ENCODE measurements at places on chromosomes 4 and X.

- DNase-seq: no peak
Measured at GRCh38 chrX:67582436-67582835, 38.6 kb downstream of the AR start.

DNA sequence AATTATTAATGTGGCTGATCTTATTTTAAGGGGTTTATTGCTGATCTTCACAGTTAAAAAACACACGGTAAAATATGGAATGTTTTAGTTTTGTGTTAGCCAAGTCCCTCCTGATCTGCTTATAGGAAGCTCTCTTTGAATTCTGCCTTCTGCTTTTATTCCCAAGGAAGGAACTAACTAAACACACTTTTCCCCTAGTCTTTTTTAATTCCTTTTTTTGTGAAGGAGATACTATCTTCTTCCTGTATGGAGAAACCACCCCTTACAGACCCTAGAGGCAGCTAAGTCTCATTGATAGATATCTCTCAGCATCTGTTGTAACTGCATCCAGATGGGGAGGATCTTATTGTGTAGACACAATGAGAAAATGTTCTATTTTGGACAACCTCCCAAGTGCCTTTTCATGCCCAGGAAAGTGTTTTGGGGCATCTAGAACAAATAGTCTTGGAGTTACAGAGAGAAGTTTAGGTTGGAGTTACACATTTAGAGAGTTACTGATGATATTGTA, 64.4 kb downstream of the AFF1 start:
- no peak for DNase-seq

DNA sequence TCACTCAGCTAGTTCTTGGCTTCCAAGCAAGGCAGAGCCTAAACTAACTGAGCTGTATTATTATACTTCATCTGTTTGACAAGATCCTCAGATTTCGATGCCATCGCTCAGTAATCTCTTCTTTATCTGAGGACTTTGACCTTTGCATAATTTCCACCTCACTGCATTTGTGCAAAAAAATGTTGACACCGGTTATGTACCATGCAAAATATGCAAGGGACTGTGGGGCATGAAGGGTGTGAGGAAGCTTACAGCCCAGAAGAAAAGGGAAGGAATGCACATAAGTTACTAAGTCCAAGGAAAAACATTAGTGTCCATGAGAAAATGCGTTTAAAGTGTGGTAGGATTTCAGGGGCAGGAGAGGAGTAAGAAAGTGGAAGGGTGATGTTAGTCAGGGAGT, 295.4 kb downstream of the PACRGL start:
- no peak for DNase-seq

GRCh38 chr4:16606691-16607090, 291.8 kb downstream of the LDB2 start:
- no peak for DNase-seq

GRCh38 chr4:147108409-147108808, 162.7 kb upstream of the TTC29 start:
- no peak for DNase-seq

GRCh38 chr4:162911349-162911748, 255.3 kb downstream of the NAF1 start:
- no peak for DNase-seq

GRCh38 chrX:68090266-68090665, 343.0 kb downstream of the OPHN1 start:
- DNase-seq: no peak

- DNase-seq: no peak
Measured at GRCh38 chr4:39942507-39942906, 35.2 kb downstream of the PDS5A start.

- DNase-seq: no peak
Measured at GRCh38 chr4:182576601-182577289, 333.5 kb downstream of the TENM3 start.

GRCh38 chr4:169417629-169418282, 147.0 kb upstream of the SH3RF1 start:
- DNase-seq: no peak

DNA sequence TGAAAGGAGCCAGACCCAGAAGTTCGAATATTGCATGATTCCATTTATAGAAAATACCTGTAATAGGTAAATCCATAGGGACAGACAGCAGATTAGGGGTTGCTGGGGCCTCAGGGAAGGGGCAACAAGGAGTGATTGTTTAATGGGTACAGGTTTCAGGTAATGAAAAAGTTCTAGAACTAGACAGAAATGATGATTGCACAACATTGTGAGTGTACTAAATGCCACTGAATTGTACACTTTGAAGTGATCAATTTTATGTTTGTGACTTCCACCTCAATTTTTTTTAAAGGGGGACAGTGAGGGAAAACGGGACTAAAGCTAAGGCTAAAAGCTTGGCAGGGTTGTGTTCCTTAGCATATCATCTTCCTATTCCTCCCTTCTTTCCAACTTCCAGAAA, 23.5 kb downstream of the ZBTB33 start:
- no peak for DNase-seq

- no peak for DNase-seq
Measured at GRCh38 chr4:130043732-130044160, 947.8 kb downstream of the C4orf33 start.

DNA sequence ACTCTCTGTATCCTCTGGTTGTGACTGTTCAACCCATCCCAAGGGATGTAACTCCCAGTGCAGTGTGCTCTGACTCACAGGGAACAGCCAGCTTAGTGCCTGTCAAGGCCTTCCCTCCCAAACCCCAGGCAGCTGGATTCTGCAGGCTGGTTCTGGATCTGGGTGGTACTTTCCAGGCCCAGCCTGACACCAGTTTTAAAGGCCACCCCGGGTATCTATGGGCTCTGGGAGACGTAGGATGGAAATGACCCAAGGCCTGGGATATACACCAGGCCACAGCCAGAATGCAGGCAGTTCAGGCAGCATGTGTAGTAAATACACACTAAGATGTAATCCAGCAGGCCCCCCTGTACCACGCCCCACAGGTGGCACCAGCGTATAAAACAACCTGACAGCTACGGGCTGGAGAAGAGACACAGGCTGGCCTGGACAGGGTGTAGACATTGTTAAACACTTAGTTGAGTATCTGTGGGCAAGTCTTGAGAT, 64.2 kb downstream of the SPINK2 start:
- DNase-seq: peak; percentile 6

DNA sequence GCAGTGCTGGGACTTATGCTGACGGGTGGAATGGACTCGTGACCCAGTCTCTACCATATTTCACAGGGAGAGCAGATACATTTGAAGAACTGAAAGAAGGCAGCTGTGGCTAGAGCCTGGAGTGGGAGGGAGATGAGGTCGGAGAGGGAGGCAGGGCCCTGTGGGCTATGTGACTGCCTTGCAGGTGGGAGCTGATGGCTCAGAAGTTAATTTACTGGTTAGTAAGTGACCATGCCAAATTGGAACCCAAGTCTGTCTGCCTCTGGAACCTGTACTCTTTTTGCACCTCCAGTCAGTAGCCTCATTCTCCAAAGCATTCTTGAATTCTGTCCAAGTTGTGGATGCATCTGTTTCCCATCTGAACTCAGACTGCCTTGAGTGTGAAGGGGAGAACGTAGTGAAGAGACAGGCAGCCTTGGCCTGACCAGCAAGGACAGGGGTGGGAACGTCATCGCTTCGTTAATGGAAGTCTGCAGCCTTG, 92.3 kb downstream of the REPS2 start:
- no peak for DNase-seq

DNA sequence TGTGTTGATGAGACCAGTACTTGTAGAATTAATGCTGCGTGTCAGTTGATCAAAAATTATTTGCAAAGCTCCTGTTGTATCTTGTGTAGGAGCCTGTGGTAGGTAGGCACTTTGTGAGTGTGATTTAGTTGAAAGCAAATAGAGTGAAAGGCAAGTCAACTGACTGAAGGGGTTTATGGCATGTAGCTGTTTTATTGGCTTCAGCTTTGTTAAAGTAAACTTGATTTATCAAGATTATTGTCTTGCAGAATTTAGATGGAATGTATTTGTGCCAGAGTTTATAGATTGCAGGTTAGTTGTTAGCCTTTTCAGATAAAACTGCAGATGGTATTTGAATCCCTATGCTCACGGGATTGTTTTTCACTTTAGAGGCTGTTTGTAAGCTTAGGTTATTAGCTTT, 128.0 kb downstream of the FRAS1 start:
- no peak for DNase-seq

DNA sequence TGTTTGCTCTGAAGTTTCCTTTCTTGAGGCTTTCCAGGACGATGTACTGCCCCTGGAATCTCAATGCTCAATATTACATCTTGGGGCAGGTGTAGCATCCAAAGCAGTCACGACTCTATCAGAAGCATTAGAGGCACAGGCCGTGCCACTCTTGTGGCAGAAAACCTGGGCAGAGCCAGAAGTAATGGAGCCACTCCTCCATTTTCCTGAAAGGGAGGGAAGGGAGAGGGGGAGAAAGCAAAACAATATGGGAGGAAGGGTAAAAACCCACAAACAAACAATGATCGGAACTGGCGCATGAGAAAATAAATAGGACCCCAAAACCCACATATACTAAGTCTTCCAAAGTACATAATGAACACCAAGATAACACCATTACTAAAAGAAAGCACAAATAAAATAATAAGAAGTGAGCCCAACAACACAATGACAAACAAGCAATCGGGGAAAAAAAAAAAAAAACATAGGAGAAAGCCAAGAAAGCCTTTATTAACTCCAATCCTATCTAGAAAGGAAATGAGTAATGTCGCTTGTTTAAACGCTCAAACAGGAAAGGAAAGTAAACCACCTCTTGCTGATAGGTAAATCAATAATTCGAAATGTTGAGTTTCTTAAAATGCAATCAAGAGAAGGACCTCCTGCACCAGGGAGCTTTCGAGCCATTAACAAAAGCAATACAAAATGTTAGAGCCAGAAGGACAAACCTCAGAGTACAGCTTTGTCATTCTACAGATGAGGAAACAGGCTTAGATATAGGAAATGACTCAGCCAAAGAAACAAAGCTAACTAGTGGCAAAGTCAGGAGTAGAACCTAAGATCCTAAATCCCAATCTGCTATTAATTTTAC, 117.4 kb downstream of the ATRX start:
- DNase-seq: no peak

DNA sequence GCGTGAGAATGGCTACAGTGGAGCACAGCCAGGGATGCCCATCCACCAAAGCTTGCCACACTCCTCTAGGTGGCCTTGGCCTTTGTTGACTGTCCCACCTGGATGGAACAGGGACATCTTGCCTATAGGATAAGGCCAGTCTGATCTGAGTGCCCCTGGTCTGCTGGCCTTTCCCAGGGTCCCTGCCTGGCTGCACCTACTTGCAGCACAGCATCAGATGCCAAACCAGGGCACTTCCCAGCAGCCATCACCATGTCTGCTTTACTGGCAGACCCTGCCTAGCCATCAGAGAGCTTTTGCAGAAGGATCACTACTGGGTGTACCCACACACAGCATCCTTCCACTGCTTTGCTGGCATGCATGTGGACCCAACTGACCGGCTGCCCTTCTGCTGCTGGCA, 143.2 kb downstream of the GABRA3 start:
- DNase-seq: no peak

DNA sequence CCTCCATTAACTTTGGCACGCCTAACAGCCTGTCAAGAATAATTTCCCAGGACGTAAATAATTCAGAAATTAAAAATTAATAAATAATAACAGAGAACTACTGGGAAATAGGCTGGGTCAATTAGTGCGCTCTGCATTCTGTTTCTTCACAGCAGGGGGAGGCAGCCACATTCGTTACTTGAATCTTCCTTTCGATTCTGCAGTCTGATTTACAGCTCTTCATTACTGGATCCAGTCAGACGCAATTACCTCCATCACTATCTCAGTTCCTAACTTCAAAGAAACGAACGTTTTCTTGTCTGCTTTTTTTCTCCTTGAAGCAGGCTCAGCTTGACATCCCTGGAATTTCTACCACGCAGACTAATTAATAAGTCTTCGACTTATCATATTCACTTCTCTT, 9.0 kb upstream of the RPL34 start:
- no peak for DNase-seq

GRCh38 chrX:149248073-149248625, 257.0 kb downstream of the IDS start:
- no peak for DNase-seq

DNA sequence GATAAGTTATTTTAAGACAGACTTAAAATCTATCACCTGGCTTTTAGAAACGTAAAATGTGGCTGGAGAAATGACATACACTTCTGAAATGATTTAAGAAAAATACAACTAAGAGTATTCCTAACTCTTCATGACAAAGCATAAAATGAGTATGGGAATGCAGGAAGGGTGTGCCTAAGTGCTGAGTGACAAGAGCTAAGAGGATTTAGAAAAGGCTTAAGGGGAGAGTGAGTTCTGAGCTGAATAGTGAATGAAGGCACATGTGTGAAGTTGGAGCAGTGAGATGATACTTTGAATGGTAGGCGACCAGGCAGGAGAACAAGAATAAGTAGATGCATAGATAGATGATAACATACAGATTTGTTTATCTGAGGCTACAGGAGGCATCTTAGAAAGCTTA, 458.3 kb upstream of the TENM3 start:
- DNase-seq: no peak

DNA sequence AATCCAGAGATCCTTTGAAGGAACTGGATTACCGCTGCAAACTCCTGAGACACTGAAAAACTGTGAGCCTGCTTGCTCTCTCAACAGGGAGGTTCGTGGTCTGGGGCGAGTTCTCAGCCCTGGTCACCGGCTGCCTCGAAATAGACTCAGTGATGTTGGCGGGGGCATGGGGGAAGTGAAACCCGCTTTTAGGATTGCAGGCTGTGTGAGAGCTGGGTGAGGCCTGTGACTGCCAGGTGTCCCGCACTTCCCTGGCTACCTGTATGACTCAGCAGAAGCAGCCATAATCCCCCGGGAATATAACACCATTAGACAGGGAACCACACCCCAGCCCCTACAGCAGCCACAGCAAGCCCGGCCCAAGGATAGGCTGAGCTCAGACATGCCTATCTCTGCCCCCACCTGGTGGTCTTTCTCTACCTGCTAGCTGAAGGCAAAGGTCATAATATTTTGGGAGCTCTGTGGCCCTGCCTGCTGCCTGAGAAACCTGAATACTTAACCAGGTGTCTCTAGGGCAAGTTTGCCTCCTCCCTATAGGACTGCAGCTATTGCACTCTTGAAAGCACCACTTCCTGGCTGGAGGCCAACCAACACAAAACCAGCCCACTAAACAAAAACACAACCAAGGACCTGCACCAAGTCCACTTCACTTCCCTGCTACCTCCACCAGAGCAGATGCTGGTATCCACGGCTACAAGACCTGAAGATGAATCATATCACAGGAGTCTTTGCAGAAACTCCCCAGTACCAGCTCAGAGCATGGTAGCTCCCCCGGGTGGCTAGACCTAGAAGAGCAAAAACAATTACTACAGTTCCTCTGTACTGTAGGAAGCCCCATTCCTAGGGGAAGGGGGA, 202.0 kb downstream of the RRAGB start:
- no peak for DNase-seq

GRCh38 chr4:15864651-15865566, 73.6 kb downstream of the FGFBP1 start:
- no peak for DNase-seq

GRCh38 chr4:55447108-55447708, 51.5 kb downstream of the TMEM165 start:
- no peak for DNase-seq

GRCh38 chrX:138890491-138890890, 179.0 kb upstream of the FGF13 start:
- no peak for DNase-seq

- peak; percentile 17 for DNase-seq
Measured at GRCh38 chr4:168923526-168924194, 86.4 kb downstream of the CBR4 start.

GRCh38 chrX:131988236-131988635, 34.9 kb upstream of the STK26 start:
- no peak for DNase-seq
